ENCODE measurements at places on chromosomes 3 and 15.

GRCh38 chr3:68360492-68360891 is 571.9 kb downstream of the TAFA4 start:
- DNase-seq = no peak

DNA sequence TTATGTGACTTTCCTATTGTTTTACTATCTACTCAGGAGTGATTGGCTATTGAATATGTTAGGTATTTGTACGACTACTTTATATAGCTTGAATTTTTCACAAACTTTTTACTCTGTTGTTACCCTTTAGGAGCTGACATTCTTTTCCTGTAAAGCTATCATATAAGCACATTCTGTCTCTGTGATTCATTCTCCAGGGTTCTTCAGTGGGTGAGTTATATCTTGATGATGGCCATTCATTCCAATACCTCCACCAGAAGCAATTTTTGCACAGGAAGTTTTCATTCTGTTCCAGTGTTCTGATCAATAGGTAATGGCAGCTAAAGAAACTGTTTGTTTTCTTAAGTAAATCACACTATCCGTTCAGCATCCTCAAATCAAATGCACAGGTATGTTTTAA is 10.1 kb upstream of the CAPN3 start:
- no peak for DNase-seq

- DNase-seq = no peak
These were observed 62.9 kb upstream of the ZBTB38 start for GRCh38 chr3:141305436-141305835.

- peak; percentile 37 for DNase-seq
These were observed 65.8 kb downstream of the SCN5A start for GRCh38 chr3:38583688-38584087.

GRCh38 chr3:192022412-192022811 is 561.4 kb downstream of the PYDC2 start:
- DNase-seq = no peak

GRCh38 chr15:95770196-95770595 is 560.3 kb upstream of the NR2F2 start:
- DNase-seq = no peak

- DNase-seq = no peak
These were observed 7.9 kb upstream of the PIK3CB start for GRCh38 chr3:138842483-138843188.

DNA sequence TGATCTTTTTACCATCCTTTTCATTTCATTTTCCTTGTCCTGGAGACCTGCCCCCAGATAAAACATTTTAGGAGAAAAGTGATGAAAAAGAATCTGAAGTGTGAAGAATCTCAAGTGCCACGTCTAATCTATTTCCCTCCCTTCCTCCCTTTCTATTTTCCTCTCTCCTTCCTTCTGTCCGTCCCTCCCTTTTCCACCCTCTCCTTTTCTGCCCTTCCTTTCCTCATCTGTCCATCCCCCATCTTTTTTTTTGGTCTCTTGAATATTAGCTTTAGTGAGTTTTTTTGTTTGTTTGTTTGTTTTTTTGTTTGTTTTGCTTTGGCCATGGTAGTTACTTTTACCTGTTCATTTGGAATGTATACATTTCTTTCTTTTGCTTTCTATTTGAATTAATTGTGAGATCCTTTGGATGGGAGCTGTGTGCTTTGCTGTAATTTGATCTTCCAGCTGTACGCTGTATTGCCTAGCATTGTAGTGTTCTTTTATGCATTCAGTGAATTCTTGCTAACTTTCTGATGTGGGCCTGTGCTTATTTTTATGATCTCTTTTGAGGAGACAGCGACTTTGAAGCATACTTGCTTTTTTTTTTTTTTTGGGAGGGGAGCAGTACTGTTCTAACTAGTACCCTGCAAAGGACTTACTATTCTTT is 19.2 kb downstream of the CDIN1 start:
- no peak for DNase-seq

- no peak for DNase-seq
These were observed 125.4 kb downstream of the ULK4 start for GRCh38 chr3:41836360-41837134.

- DNase-seq = no peak
These were observed 24.8 kb downstream of the AKAP13 start for GRCh38 chr15:85404918-85405866.

DNA sequence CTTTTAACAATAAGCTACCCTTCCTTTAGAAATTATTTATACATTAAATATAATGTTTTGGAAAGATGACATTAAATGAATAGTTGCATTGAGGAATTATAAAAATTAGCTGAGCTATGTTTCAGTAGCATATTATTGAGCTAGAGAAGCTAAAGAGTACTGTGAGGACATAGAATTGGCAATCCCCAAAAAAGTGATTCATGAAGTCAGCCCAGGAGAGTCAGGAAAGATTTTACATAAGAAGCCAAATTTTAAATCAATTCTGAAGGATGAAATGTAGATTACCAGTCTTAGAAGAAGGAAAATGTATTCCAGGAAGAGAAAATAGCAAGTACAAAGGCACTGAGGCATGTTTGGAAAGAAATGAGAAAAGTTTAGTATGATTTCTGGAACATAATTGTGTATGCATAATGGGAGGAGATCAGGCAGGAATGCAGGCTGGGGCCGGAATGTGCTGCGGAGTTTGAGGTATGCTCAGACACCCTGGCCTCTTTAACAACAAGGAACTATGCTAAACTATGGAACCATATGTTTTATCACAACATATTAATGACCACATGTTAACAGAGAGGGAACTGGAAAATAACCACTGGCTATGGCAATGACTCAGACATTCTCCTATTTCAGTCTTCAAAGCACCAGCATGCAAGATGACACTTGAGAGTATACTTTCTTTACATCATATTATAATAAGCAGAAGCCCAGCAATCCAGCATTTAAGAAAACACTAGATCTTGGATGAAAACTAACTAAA is 103.3 kb upstream of the COL8A1 start:
- no peak for DNase-seq

All from ascending aorta (tissue), 2 donors.